ENCODE measurements at places on chromosomes 12 and 14.

- DNase-seq = no peak
These were observed 1.6 kb downstream of the KLHL28 start for GRCh38 chr14:44960146-44960545.

DNA sequence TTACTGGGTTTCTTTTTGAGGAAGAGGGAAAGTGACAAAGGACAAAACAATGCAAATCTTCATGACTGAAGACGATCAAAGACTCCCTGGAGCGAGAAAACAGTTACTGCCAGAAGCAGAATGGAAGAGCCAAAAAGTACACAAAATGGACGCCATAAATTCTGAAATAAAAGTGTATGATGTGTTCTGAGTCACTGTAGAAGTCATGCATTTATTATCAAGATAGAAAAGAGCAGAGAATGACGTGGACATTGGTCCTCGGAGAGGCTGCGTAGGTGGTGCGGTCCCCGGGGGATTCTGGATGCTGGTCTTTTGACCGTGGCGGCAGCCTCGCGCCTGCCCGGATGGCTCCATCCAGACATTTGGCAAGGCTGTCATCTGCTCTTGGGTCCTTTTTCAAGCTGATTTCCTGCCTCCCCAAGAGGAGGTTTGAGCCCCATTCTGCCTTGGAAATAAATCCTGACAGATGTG, 52.8 kb downstream of the C14orf132 start:
- DNase-seq = no peak

GRCh38 chr12:2997989-2998670, 38.9 kb downstream of the TEAD4 start:
- DNase-seq = no peak

DNA sequence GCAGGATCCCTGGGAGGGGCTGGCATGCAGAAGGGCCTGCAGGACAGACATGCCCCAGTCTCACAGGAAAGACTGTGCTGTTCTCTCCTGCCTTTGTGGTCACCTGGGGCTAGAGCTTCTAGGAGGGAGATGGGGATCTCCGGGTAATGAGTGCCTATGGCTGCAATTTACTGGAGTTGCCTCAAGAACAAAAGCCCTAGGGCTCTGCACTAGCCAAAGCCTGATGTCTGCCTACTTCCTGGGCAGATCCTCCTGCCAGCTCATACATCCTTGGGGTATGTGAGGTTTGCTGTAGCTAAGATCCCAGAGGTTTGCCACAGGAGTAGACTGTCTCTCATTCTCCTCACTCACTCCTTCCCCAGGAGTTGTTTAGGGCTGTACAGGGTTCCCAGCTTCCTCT, 106.9 kb upstream of the PPFIA2 start:
- DNase-seq = no peak

DNA sequence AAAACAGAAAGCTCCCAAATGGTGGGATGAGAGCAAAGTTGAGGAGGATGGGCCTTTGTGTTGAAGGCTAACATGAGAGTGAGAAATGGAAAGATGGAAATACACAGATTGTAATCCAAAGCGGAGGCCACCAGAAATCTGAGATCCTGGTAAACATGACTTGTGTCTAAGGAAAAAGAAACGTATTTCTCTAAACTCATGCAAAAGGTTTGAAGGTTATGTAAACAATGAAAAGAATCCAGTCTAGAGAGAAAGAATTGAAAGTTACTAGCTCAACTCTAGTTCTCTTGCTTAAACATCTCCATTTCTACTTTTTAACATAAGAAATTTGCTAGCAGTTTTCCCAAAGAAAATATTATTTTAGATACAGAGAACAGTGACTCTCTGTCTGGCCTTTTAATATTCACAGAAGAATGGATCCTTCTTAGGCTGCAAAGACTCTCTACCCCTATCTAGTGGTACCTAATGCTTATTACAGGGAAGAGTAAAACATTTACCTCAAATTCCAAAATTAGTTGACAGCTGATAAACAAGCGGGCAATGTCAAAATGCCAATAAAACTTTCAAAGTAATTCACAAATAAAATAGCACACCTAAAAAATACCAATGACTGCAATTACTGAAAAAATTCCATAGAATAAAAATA, 75.8 kb upstream of the SOX5 start:
- no peak for DNase-seq

DNA sequence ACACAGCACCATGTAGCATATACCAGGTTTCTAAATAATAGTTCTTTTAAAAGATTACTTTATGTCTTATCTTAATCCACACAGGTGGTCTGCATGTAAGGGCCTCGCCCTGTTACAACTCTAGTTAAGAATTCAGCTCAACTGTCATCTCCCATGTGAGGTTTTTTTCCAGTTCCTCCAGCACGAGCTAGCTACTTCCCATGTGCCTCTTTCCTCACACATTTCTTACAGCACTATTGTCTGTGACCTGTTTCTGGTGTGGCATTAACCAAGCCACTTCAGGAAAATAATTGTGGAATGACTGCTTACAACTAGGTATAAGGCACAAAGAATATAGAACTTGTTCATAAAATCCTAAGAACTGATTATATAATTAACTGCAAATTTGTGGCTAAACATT, 65.5 kb downstream of the SH2B3 start:
- no peak for DNase-seq

All from stimulated activated CD4-positive, alpha-beta T cell treated with anti-CD3 and anti-CD28 coated beads, Interleukin-1b, Interleukin-23, amount 100 ng/mL, for 4 hours (primary cell).